T-cell (primary cell): ENCODE measurements at places on chromosomes 4 and X. TPM values are rescaled to one million over a fixed set of nuclear protein-coding genes. Genes with fewer than 3 reads are reported as not detected.

- no peak overlapping the region for H3K4me3 ChIP-seq
- DNase-seq: no peak
- H3K27ac ChIP-seq: no peak overlapping the region
- peaks cover 28% of the 10 kb centered on the region for H3K27me3 ChIP-seq
Measured at GRCh38 chr4:76892601-76893000, 5.3 kb downstream of the SOWAHB start.

DNA sequence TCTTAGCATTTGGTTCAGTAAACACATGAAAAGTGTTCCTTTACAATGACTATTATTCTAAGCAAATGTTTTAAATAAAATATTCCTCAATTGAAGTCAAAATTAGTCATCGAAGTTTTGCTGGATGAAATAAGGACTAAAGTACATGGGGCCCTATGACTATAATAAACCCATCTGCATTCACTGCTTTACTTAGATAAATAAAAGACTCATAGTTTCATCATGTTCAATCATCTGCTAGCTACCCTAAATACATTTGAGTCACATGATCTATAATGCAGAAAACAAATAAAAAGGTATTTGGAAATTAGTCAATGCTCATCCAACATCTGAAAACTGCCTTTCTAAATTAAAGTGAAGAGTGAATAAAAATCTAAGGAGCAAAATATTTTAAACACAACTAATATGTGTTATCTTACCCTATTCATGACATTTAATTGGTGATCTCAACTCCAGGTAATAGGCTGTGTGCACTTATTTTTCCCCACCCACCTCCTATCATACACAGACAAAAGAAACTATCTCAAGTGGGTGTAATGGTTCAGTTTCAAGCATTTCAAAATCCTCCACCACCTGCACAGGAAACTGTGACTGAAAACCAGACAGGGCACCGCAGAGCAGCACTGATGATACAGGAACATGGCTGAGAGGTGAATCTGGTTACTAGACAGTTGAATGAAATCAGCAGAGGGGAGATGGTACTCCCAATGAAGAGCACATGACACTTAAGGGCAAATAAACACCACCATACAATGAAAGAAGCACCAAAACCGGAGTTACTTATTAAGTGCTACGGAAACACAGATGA, 78.6 kb downstream of the CAMK2D start:
- peak; percentile 69 for DNase-seq
- H3K4me1 ChIP-seq: peaks cover 23% of the 10 kb centered on the region
- peak overlapping the region; percentile 42 for H3K27ac ChIP-seq
- H3K36me3 ChIP-seq: no peaks in the 10 kb centered on the region
- H3K27me3 ChIP-seq: no peaks in the 10 kb centered on the region

- no peaks in the 10 kb centered on the region for H3K36me3 ChIP-seq
- no peaks in the 10 kb centered on the region for H3K27me3 ChIP-seq
- H3K4me3 ChIP-seq: no peak overlapping the region
- no peak for DNase-seq
- H3K4me1 ChIP-seq: no peaks in the 10 kb centered on the region
- no peak overlapping the region for H3K27ac ChIP-seq
Measured at GRCh38 chrX:72461766-72462165, 110.9 kb downstream of the HDAC8 start.

DNA sequence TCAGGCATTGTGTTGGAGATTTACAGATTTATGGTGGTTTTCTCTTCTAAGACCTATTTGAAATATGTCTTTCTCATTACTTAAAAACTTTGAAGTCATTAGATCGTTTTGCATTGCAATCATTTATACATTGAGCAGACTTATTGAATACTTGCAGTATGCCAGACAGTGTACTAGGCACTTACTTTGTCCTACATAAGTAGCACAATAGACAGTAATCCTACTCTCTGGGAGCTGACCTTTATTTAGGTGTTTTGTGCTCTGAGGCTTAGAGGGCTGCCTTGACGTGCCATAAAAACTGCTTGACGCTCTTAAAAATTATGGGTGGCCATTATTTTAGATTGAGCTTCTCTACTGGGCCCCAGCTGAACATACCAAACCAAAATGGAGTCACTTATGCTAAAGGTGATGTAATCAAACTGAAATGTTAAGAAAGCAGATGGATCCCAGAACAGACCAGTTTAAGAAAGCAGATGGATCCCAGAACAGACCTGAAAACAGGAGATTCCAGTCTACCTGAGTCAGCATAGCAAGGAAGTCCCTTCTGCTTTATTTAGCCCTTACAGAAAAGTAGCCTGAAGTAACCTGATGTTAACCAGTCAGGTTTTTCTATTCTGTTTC, 42.4 kb downstream of the PTTG2 start:
- H3K27me3 ChIP-seq: no peaks in the 10 kb centered on the region
- peaks cover 3% of the 10 kb centered on the region for H3K4me1 ChIP-seq

- no peak for DNase-seq
- H3K4me3 ChIP-seq: peak overlapping the region; percentile 69
- peaks cover 25% of the 10 kb centered on the region for H3K4me1 ChIP-seq
- H3K27ac ChIP-seq: no peak overlapping the region
- H3K36me3 ChIP-seq: no peaks in the 10 kb centered on the region
Measured at GRCh38 chrX:53321230-53321942, 40.0 kb upstream of the IQSEC2 start.

- DNase-seq: no peak
Measured at GRCh38 chrX:57282568-57282967, 3.9 kb upstream of the FAAH2 start.

GRCh38 chr4:124212815-124213630, 499.5 kb downstream of the ANKRD50 start:
- H3K4me3 ChIP-seq: no peak overlapping the region
- H3K27ac ChIP-seq: no peak overlapping the region
- DNase-seq: no peak
- no peaks in the 10 kb centered on the region for H3K36me3 ChIP-seq
- no peaks in the 10 kb centered on the region for H3K27me3 ChIP-seq
- H3K4me1 ChIP-seq: no peaks in the 10 kb centered on the region

GRCh38 chr4:96150466-96150865, 310.6 kb downstream of the PDHA2 start:
- no peak overlapping the region for H3K27ac ChIP-seq
- H3K27me3 ChIP-seq: no peaks in the 10 kb centered on the region
- no peaks in the 10 kb centered on the region for H3K4me1 ChIP-seq
- no peaks in the 10 kb centered on the region for H3K36me3 ChIP-seq

DNA sequence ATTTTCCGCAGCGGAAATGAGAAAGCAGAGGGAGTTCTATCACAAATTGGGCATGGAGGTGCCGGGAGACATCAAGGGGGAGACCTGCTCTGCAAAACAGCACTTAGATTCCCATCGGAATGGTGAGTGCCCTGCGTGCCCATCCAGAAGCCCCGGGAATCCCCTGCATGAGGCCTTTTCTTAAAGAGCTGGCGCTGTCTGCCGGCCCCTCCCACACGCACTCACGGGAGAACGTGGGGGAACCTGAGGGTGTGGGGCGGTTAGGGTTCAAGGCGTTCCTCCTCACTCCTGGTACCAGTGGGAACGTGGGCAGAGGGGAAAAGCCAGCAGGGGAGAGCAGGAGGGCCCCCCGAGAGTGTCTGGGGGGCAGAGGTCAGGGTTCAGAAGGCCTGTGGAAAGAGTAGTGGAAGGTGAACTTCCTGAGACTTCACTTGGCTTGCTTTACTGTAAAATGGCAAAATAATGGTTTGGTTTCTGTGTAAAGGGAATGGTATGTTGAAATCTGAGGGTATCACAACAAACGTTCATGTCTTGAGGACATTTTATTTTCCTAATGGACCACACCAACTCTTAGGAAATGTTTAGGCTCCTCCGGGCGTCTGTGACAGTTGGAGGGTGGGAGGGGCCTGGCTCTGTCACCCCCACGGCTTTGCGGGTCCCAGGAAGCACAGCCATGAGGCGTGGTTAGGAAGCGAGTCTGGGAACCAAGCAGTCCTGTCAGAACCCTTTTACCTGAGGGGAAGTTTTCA, 38.0 kb downstream of the PCGF3 start:
- no peaks in the 10 kb centered on the region for H3K27me3 ChIP-seq
- no peak for DNase-seq
- H3K4me1 ChIP-seq: peaks cover 4% of the 10 kb centered on the region
- H3K36me3 ChIP-seq: peaks cover 4% of the 10 kb centered on the region
- H3K4me3 ChIP-seq: no peak overlapping the region
- H3K27ac ChIP-seq: no peak overlapping the region

GRCh38 chr4:99852199-99852749, 35.6 kb downstream of the DAPP1 start:
- no peaks in the 10 kb centered on the region for H3K27me3 ChIP-seq
- H3K27ac ChIP-seq: no peak overlapping the region

GRCh38 chr4:12120968-12121367, 692.3 kb upstream of the HS3ST1 start:
- H3K36me3 ChIP-seq: no peaks in the 10 kb centered on the region
- H3K4me3 ChIP-seq: no peak overlapping the region
- H3K27me3 ChIP-seq: no peaks in the 10 kb centered on the region
- no peak overlapping the region for H3K27ac ChIP-seq
- no peaks in the 10 kb centered on the region for H3K4me1 ChIP-seq

TBC1D8B gene
- total RNA-seq: 0.35 TPM

MAPK10 gene
- total RNA-seq: not detected

PRDM8 gene
- 14.1 TPM for total RNA-seq

TNIP3 gene
- total RNA-seq: 2.0 TPM
